ENCODE measurements at places on chromosomes 7 and 10.
A peak's percentile ranks its signal among the peaks of the same experiment; 100 is the strongest.

GRCh38 chr7:30765408-30765807 lies 5.8 kb upstream of the MINDY4 start:
- no peak for DNase-seq

DNA sequence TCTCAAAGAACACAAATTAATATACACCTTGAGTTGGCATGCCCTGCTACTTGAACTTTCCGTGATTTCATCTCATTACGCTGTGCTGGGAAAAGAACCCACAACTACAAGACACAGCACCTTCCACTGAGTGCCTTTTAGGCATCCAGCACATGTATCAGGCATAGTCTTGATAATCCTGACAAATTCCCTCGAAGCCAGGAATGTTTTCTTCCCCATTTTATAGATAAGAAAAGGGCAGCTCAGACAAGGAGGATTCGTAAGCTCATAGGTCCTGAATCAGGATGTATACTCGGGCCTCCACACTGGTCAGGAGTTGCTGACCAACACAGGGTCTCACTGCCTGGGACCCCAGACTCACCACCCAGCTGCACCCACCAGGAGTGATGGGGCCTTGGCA lies 368.6 kb downstream of the TNS3 start:
- DNase-seq: no peak

DNA sequence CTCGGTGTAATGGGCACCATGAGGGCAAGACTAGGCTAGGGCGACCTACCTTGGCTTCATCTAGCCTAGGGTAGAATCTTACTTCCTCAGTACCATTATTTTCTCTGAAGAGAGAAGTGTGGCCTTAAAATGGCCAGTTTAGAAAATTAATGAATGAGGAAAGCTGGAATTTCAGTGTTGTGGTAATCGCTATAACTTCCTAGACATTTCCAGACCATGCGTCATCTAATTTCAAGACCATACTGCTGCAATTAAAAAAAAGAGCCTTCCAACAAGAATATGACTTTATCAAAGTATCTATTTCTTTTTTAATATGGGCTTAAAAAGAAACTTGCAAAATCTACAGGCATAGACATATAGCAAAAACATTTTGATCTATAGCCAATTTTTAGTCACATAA lies 68.5 kb downstream of the CPVL start:
- DNase-seq: no peak

DNA sequence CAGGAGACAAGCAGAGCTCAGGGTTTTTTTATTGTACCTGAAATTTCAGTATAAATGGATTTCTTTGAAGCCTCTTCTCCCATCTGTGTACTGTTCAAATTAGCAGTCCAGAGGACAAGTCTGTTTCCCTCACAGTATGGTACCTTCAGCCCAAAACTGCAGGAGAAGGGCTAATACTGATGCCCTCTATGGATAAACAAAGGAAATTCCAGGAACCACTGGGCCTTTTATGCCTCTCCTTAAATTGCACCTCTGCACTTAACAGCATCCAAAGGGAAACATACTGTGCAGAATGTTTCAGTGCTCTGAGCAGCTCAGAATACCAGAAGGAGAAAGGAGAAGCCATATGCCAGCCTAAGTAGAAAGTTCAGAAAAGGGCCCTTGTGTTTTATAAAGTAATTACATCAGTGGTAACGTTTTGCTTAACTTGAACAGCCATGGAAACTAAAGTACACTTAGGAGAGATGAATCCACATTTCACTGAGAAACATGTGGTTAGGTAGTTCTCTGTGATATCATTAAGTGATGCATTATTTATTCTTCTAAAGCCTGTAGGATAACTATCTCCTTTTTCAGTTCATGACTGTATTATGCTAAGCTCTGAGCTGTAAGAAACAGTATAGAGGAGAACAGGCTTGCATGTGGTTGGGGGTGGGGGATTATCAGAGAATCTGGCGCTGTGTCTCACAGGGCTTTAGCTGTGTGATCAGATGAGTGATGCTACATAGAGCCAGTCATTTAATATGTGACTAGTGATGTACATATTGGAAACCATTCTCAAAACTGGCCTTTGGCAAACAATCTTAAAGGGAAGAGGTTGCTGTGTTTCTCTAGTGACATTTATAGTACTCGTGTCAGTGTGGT lies 111.3 kb downstream of the POU6F2 start:
- no peak for DNase-seq

GRCh38 chr10:3873728-3874461 lies 88.9 kb upstream of the KLF6 start:
- peak; percentile 29 for DNase-seq

DNA sequence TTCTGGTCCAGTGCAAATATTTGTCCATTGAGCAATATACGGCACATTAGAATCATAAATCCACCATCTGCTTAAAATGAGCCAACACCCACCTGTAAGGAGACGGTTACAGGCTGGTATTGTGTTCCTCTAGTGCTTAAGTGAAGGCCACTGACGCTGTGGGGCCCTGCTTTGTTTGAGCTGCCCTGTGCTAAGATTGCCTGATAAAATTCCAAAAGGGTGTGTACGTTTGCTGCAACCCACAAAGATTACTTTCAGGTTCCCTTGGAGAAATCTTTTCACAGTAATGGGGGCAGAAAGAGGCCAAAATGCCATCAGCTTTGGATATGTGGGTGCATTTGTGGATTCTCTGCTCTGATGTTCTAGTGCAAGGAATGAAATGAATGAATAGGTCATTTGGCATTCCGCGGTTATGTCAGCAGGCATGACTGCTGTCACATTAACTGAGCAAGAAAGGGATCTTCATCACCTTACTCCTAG lies 34.4 kb downstream of the AGR3 start:
- DNase-seq: peak; percentile 62

- no peak for DNase-seq
These were observed 78.4 kb upstream of the UNC5B start for GRCh38 chr10:71133710-71134686.

- DNase-seq: no peak
These were observed 314.0 kb downstream of the PAXIP1 start for GRCh38 chr7:154688952-154689351.

DNA sequence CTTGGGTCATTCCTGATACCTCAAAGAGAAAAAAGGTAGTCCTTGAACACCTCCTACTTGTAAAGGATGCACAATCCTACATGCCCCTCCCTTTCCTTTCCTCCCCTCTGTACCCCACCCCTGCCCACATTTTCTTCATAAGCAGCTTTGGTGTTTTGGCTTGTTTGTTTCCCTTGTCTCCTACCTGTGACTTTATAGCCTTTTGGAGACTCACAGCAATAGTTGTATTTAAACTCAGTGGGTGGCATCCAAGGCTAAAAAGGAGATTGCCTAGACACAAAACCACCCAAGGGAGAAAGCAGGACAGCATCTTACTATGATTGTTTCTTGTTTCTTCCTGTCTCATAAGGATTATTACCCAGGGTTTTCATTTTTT lies 63.4 kb downstream of the EGFR start:
- DNase-seq: no peak

- no peak for DNase-seq
These were observed 1080.6 kb upstream of the LRRN3 start for GRCh38 chr7:110010359-110010758.
